ENCODE measurements at places on chromosomes 6 and 20.

DNA sequence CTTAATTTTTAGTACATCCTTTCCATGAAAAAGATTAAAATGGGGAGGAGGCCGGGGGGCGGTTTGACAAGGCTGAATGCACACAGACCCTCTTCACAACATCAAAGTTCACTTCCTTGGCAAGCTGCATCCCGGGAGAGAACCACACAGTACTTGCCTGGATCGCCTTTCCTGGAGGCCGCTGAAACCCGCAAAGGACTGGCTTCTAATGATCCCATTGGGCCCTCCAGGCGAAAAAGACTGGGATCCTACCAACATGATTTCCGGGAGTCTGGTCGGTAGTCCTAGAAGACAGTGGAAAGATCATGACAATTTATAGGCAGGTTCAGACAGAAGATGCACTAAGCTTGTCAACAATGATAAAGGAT is 60.2 kb downstream of the RIPOR2 start:
- no peak for DNase-seq

DNA sequence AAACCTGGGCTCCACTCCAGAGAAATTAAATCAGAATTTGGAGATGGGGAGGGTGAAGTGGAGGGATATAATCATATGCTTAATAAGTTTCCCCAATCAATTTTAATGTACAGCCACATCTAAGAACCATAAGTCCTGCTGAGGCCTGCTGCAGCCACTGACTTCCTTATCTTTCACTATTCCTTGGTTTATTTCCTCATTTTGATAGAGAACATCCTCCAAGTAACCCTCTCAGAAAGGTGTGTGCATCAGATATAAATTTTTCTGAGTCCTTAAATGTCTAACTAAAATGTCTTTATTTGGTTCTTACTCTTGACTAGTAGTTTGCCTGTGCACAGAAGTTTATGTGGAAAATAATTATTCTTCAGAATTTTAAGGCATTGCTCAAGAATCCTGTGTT is 23.7 kb upstream of the SIRT5 start:
- DNase-seq = no peak

DNA sequence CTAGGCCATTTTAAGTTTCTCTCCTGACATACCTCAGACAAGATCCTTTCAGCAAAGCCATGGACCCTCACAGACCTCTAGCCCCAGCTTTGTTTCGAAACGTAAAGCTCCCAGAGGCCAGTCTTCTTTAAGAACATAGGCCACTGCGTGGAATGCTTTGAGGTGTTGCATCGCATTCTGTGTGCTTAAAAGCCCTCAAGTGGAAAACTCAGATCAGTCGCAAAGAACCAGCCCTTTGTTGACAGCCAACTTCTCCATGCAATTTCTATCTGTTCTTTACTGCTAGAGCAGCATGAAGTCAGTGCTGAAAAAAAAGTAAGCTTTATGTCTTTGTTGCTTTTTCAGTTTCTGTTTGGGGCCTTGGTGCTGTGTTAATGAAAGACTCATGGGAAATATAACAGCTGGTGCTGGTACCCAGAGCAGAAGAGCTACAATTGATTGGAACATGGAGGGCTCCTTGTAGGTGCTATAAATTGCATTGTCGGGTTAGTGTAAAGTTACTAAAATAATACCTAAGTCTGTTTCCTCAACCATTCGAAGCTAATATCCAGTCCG is 142.6 kb downstream of the MAP3K7 start:
- DNase-seq = no peak

- DNase-seq = no peak
Observed at GRCh38 chr6:140782941-140783340, 1349.8 kb upstream of the GJE1 start.

GRCh38 chr6:111673532-111673931 is 67.9 kb upstream of the TRAF3IP2 start:
- DNase-seq = no peak

GRCh38 chr6:135093578-135093977 is 39.0 kb upstream of the HBS1L start:
- DNase-seq = no peak
